ENCODE measurements at places on chromosomes 11 and 22.
A peak's percentile ranks its signal among the peaks of the same experiment; 100 is the strongest.

DNA sequence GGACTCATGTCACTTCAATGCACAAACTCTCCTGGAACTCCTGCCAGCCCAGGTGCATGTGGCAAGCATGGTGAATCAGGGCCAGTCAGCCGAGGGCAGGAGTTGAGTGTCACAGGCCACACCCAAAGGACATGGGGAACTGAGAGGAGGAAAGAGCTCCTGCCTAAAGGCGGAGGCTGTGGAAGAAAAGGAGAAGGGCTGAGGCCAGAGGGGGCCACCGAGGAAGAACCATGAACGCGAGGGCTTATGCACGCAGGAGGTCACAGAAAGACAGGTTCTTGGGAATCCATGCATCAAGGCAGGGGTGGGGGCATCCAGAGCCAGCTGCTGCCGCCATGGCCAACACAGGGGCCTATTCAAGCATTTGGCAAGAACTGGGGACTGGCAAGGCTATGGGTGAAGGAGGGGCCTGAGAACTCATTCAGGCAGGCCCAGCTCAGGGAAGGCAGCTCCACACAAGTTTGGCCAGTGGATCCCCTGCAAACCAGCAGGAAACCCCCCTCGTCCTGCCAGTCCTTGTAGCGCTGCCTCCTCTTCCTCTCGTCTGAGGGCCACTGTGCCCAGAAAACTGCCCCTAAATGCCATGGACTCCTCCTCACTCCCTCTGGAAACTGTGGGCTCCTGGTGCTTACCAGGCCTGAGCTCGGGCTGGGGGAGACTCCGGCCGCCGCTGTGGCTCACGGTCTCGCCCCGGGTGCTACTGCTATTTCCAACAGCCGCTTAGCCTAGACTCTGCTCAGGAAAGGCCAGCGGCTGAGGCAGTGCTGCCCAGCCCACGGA, 15.4 kb downstream of the PPM1F start:
- no peak for DNase-seq

GRCh38 chr22:43477966-43478365, 66.2 kb downstream of the MPPED1 start:
- DNase-seq: no peak

DNA sequence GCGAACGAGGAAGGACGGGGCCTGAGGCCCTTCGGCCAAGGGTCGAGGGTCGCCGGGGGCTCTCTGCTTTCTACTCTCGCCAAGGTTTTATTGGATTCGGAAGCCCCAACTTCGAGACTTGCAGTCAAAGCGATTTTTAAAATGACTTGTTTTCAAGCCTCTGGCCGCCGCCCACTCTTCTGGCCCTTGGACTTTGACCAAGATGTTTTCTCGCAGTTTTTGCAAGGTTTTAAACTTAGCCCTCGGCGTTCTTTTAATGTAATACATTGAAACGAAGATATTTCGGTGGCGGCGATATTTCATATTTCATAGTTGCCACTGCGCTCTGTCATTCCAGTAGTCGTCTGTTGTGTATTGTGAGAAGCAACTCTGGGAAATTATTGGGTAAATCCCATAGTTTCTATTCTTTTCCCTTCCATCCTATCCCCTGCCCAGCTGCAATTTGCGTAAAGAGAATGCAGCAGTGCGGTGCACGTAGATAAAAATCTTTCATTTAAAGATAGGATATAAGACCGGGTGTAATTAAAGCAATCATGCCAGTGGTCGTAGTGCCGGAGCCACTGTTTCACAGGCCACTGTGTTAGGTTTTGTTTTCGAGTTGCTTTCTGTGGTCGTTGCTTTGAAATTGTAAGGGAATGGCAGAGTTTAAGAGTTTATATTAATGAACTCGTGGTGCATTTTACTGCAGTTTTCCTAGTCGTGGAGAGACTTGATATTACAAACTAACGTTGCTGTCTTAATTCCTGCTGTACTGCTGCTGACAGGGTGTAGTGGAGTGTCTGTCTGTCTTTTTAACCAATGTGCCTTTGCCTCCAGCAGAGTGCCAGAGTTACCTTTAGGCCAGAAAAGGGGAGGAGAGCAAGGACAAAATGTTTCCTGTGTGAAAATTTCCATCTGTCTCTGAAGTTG, 702 bp downstream of the BIRC2 start:
- DNase-seq: no peak

- no peak for DNase-seq
These were observed 55.2 kb downstream of the PICALM start for GRCh38 chr11:86013713-86014112.

- DNase-seq: peak; percentile 8
These were observed 59.4 kb downstream of the ACER3 start for GRCh38 chr11:76919887-76920746.

DNA sequence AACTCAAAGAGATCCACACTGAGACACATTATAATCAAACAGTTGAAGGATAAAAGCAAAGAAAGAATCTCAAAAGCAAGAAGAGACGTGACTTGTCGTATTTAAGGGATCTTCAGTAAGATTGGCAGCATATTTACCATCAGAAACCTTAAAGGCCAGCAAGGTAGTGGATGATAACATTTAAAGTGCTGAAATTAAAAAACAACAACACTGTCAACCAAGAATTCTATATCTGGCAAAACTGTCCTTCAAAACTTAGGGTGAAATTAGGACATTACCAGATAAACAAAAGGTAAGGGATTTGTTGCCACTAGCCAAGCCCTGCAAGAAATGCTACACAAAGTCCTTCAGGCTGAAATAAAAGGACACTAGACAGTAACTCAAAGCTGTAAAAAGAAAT, 11.0 kb upstream of the MUC5B start:
- DNase-seq: no peak

- DNase-seq: no peak
These were observed 12.5 kb downstream of the MPZL3 start for GRCh38 chr11:118239509-118240205.

GRCh38 chr11:110565357-110566336, 135.9 kb downstream of the FDX1 start:
- no peak for DNase-seq

GRCh38 chr22:21937821-21938070, 14.9 kb downstream of the PPM1F start:
- DNase-seq: no peak

- DNase-seq: no peak
These were observed 9.3 kb downstream of the SELENOM start for GRCh38 chr22:31097941-31098631.

GRCh38 chr11:21631991-21632390, 560.9 kb upstream of the ANO5 start:
- no peak for DNase-seq

- DNase-seq: no peak
These were observed 60.2 kb downstream of the MICAL3 start for GRCh38 chr22:17964156-17964555.

- DNase-seq: no peak
These were observed 110.2 kb downstream of the RBFOX2 start for GRCh38 chr22:35918456-35918855.

DNA sequence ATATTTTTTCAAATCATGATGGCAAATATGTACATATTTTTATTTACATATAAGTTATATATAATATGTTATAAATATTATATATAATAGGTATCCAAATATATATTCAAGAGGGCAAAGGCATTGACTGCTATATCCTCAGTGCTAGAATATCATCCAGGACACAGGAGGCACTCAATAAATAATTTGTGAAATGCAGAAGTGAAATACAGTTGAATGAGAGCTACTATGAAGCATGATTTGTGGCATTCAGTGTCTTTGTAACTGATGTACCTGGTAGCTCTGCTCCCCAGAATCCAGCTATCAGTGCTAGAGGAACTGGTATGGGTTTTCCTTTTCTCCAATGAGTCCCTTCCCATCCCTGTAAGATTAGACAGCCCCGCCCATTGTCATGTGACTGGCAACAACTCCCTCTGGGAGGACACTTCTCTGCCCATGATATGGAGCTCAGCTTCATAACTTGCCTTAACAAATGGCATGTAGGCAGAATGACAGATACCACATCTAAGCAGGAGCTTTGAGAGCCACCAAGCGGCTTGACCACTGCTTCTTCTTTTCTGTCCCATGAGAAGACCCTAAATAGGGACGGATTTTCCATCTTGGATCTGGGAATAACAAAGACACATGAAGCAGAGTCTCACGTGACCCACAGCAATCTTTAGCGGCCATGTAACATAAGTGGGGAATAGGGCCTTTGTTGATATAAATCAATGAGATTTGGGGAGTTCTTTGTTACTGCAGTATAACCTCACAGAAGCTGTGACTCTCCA, 10.2 kb upstream of the CD82 start:
- no peak for DNase-seq

GRCh38 chr11:65424205-65425104, 1.9 kb downstream of the NEAT1 start:
- peak; percentile 60 for DNase-seq

DNA sequence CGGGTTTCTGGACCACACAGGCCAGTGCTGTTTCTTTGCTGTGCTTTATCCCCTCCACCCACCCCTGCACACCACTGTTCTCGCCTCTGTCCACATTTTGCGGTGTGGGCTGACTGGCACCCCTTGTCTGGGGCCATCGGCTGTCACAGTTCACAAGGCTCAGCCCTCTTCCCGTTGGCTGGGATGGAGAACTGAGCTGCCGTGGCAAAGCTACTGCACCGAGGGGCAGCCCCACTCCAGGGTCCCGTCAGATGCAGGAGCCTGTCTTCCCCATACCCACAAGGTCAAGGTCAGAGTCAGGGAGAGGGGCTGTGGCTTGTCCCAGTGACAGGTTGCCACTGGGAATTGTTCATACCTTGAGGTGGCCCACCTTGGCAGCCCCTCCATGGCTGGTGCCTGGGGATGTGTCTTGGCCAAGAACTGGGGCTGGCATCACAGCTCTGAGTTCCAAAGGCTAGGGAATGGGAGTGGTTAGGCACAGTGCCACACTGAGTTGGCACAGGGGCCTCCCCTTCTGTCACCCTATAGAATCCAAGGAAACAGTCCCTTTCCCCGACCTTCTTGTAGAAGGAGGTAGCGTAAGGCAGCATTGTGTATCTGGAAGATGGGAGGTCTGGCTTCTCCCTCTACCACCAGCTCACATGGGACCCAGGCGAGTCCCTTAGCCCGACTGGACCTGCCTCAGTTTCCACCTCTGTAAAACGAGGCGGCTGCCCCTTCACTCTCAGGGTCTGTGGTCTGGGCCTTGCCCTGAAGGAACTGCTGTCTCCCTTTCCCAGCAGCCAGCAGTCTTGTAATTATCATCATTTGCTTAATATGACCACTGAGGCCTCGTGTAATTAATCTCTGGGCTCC, 3.4 kb downstream of the GRK2 start:
- no peak for DNase-seq

- no peak for DNase-seq
These were observed 133.0 kb downstream of the RAB38 start for GRCh38 chr11:88042238-88042637.

GRCh38 chr11:74325649-74326645, 14.5 kb upstream of the P4HA3 start:
- DNase-seq: no peak

DNA sequence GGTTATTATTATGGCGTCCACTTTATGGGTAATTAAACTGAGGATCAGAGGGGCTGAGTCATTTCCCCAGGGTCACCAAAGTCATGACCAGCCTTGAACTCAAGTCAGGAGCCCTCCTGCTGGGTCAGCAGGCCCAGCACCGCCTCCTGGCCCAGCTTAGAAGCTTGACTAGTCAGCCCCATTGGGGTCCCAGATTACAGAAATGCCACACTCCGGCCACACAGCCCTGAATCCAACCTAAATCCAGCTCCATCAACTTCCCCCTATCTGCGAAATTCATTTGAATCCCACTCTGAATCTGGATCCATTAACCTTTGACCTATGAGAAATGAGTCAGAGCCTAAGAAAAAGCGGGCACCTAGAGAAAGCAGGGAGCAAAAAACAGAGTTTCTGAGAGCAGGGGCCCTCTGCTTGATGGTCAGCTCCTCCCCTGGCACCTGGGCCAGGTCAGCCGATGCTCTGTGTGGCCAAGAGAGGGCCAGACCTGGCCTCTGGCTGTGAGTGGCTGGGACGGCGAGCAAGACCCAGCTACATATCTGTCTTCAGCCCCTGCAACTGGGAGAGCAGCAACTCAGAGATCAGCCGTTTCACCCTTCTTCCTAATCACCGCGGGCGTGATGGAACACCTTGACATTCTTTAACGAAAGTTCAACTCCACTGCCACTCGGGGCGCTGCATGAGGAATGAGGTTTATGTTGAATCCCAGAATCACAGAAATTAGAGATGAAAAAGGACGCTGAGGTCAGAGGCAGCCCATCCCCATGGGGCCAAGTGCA, 196.1 kb downstream of the TRIM29 start:
- no peak for DNase-seq

- DNase-seq: no peak
These were observed 6.3 kb downstream of the SYT7 start for GRCh38 chr11:61574611-61575010.

- DNase-seq: no peak
These were observed 45.7 kb downstream of the RPUSD4 start for GRCh38 chr11:126165757-126166156.

GRCh38 chr22:24521791-24522245, 26.7 kb downstream of the UPB1 start:
- DNase-seq: no peak

GRCh38 chr22:23178512-23179254, 1.6 kb upstream of the BCR start:
- DNase-seq: peak; percentile 38

DNA sequence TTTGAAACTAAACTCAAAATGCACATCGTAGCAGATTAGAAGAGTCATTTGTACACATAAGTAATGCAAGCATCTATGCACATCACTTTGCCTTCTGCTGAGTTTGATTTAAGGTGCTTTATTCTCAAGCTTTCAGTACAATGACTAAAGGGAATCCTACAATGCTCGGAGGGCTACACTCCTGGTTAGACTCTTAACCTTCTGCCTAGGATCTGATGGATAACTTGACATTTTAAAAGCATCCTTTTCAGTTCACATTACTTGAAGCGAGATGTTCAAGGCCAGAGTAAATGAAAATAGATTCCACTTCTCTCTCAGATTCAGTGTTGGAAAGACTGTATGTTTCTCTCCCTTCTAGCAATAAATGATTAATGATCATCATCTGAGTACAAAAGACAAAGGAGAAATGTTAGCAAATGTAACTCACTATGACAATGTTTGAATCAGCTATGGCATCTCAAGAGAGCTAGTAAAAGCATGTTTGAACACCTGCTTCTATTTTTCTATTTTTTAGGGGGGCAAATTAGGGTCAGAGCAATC, 259.2 kb upstream of the ANO3 start:
- no peak for DNase-seq

- DNase-seq: no peak
These were observed 70.8 kb downstream of the KCNJ1 start for GRCh38 chr11:128796270-128796669.

DNA sequence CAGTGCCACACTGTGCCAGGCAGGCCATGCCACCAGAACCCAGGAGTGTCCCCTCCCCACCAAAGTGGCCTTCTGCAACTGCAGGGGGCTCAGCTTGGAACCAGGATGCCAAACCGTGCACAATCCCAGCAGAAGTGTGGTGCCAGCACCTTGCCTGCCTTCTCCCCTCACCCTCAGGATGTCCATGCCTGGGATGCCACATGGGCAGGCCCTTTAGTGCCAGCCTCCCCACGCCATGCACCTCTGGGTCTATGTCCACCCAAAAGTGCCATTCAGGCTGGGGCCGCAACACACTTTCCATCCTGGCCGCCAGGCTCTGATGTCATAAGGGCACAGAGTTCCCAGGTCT, 8.7 kb upstream of the TBC1D22A start:
- DNase-seq: no peak
